ENCODE measurements at places on chromosomes 5 and 9.

DNA sequence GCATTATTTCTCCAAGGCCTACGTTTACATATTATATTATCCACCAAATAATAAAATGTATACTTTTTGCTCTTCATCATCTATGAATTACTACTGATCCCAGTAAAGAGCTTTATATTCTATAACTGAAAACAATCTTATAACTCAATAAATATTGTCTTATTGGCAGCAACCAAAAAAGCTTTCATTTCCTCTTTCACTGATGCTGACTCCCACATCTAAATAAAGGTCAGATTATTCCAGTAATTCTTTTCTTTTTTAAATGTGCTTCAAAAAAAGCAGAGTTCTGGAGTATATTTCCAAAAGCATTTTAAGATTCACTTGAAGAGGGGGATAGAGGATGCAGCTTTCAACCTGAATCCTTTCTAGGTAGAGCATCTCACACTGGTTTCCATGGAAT, 75.3 kb upstream of the NR4A3 start:
- no peak for DNase-seq

DNA sequence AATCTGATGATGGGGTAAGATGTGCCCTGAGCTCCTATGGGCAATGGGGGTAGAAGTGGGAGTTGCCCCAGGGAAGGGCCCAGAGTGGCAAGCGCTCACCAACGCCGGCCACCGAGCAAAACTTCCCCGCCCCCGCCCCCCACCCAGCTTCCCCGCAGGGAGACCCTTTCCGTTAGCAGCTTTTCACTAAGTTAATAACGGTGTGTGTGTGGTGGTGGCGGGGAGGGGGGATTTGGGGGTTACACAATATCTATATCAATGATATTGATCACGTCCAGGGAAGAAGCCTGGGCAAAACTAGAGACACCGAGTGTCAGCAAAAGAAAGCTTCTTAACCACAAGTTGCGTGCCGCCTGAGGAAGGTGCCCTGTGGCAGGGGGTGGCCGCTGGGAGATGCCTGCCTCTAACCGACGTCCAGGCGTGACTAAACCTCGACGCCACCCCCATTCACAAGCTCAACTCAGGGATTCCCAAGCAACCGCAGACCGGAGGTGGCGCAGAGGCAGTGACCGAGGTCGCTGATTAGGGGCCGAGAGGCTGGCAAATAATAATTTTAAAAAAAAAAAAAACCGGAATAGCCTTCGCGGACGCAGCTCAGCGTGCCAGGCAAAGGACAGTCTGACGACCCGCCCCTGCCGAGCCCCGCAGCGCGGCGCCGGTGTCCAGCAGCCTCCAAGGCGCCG, 222.6 kb downstream of the MEF2C start:
- no peak for DNase-seq

GRCh38 chr5:149363936-149364335, 6.1 kb downstream of the PCYOX1L start:
- no peak for DNase-seq

DNA sequence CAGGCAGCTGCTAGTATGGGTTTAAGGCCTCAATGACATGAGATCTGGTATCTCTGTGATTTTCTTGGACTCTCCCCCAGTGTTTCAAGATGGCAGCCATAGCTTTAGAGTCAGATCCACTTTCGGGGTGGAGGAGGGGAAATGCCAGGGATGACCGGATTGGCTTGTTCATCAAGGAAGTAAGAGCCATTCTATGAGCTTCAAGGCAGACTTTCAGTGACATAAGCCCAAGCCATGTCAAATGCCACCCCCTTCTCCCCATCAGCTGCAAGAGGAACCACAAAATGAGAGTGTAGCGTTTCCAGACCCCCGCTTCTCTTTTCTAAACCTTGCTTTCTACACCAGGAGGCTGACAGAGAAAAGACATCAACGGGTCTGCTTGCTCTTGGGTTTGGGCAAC, 271.8 kb downstream of the PSAT1 start:
- no peak for DNase-seq

- DNase-seq, result peak; percentile 31
Measured at GRCh38 chr9:13410566-13411031, 131.1 kb upstream of the MPDZ start.

DNA sequence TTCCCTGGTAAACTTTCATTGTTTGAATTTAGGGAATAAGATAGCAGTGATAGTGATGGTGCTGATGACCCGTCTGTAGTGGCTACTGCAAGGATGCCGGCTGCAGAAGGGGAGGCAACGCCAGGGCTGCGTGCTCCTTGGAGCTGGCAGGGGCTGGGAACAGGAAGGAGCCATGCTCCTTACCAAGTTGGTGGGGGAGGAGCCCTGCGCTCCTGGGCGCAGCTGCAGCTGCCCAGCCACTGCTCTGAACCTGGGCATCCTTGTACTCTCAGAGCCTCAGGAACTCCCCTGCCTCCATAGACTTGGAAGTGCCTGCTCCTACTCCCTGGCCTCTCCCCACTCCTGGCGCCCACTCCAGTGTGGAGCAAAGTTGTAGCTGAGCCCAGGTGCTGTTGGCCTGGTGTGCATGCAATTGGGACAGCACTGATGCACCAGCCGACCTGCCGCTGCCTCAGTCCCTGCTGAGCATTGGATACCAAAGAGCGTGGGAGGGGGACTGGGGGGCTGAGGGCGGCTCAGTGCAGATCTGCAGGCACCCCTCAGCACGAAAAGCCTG, 585.1 kb upstream of the FAM174A start:
- DNase-seq, result no peak

- no peak for DNase-seq
Measured at GRCh38 chr9:11192993-11193392, 580.2 kb upstream of the PTPRD start.

DNA sequence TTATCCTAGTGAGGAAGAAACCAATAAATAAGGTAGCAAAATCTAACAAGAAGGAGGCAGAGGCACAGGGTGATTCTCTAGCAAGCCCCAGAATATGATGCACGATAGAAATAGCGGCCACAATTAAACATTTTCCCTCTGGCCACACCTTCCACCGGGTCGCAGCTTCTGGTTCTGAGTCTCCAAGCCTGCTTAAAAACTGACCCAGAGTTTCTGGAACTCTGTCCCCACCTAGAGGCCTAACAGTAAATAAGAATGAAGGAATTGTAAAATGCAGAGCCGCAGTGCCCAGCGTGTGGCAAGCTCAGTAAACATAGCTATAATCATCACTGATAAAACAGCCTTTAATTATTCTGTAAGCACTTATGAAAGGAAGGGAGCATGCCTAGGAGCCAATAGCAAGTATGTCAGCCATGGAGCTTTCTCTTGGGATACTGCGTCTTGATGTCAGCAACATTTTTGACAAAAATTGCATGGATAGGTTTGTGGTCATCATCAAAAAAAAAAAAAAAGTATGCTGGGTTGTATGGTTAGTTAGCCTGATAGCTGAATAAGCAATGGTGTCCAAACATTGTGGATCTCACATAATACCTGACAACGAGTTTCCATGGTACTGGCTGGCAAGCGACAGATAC, 465.5 kb downstream of the DNAH5 start:
- no peak for DNase-seq

DNA sequence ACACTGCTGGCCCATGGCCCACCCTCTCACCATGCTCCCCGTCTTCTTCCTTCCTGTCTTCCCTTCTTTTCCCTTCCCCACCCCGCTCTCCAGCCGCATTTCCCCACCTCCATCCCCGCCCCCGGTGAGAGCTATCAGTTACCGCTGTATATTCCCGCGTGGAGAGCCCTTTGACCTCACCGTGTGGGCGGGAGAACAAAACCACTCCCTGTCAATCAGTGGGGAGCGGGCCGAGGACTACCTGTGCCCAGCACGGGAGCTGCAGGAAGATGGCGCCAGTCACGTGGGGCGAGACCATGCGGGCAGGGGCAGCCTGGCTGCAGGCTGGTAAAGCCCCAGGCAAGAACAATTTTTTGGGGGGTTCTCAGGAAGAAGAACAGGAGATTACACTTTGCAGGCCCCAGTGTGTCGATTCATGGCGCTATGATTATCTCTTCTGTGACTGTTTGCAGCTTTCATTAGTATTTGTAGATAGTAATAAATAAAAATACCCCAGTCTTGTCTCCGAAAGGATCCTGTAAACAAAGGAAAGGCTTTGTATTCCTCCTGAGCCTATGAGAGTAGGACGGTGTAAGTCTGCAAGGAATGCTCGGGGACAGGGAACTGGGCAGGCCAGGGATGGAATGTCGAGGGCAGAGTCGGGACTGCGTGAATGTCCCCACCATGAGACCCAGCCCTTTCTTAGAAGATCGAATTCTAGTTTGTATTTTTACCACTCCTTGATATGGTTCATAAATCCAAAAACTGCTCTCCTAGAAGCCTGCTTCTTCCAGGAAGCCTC, 14.8 kb upstream of the DMRT1 start:
- DNase-seq, result no peak

- no peak for DNase-seq
Measured at GRCh38 chr9:4738866-4739586, 2.0 kb downstream of the AK3 start.

GRCh38 chr5:42285230-42285629, 138.0 kb upstream of the GHR start:
- no peak for DNase-seq

- DNase-seq, result peak; percentile 61
Measured at GRCh38 chr9:5529683-5530221, 19.4 kb downstream of the PDCD1LG2 start.

DNA sequence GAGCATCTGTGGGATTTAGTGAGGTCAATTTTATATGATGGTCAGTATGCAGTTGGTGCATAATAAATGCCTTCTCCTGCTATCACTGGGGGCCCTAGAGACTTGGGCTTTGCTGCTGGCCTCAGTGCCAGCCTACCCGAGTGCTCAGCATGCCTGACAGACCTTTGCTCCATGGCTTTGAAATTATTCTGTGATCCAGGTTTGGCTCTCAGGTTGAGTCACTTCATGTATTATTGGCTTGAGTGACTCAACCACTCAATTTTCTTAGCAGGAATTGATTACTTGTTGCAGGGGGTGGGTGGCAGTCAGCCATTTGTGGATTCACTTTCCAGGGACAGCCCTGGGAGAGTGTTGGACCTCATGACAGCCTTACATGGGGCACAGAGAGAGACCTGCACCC, 13.5 kb downstream of the SLC25A48 start:
- DNase-seq, result no peak

- no peak for DNase-seq
Measured at GRCh38 chr5:67000794-67001475, 195.7 kb downstream of the CD180 start.

- peak; percentile 79 for DNase-seq
Measured at GRCh38 chr5:177447611-177448243, 1.1 kb downstream of the PRR7 start.

DNA sequence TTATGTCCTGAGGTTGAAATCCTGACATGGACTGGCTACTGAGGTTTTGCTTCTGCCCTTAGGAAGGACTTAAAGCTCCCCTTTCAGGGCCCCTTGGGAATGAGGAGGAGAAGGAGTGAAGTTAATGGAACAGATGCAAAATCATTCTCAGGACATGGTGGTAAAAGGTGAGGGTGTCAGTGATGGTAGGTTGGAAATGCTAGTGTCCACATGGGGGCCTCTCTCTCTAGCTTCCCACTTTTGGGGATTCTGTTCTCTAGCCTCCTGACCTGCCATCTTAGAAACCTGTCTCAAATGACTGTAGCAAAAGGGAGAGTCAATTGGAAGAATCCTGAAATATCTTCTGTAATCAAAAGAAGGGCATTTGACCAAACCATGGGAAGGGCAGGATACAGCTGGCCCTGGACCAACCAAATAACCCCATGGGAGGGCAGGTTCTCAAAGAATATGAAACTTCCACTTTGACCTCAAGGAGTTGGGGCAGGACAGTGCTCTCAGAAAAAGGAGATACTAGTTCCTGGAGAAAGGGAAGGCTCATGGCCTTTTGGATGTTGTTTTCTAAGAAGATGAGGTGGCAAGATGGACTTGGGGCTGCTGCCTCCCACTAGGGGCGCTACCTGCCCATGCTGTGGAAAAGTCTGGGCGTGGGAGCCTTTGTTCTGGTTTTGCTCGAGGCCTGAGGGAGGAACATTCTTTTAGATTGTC, 21.2 kb upstream of the MLANA start:
- no peak for DNase-seq

GRCh38 chr5:167716126-167716775, 575.2 kb upstream of the WWC1 start:
- DNase-seq, result no peak

DNA sequence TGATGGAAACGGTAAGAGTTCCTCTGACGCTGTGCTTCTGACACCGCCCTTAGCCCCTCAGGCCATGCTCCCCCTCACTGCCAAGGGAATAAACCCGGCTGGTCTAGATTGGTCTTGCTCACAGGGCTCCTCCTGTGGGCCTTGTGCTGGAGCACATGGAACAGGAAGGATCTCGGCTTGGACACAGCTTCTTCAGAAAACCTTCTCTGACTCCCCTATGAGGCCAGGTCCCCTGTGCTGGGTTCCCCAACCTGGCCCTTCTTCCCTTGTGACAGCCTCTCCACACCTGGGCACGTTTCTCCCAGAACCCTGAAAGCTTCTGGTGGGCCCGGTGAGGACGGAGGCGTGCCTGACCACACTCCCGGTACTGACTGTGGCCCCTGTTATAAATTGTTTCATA, 8.2 kb downstream of the SPATA31E1 start:
- no peak for DNase-seq

GRCh38 chr5:56350597-56351170, 117.6 kb upstream of the ANKRD55 start:
- peak; percentile 95 for DNase-seq

- DNase-seq, result no peak
Measured at GRCh38 chr9:119802133-119802532, 432.9 kb upstream of the BRINP1 start.

DNA sequence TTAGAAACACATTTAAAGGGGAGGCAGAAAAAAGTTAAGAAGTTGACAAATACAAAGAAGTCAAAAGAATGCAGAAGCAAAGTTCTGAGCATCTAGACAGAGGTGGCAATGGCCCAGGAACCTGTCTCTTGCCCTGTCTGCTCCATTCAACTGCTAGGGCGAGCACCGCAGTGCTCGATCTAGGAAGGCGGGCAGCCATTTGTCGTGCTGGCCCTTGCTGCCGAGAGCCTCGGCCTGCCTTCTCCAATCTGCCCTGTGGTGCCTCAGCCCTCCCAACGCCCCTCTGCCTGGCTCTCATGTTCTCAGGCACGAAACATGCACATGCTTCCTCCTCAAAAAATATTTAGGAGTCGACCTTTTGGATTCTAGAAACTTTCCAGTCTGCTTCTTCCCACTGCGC, 42.2 kb downstream of the DDX31 start:
- no peak for DNase-seq

DNA sequence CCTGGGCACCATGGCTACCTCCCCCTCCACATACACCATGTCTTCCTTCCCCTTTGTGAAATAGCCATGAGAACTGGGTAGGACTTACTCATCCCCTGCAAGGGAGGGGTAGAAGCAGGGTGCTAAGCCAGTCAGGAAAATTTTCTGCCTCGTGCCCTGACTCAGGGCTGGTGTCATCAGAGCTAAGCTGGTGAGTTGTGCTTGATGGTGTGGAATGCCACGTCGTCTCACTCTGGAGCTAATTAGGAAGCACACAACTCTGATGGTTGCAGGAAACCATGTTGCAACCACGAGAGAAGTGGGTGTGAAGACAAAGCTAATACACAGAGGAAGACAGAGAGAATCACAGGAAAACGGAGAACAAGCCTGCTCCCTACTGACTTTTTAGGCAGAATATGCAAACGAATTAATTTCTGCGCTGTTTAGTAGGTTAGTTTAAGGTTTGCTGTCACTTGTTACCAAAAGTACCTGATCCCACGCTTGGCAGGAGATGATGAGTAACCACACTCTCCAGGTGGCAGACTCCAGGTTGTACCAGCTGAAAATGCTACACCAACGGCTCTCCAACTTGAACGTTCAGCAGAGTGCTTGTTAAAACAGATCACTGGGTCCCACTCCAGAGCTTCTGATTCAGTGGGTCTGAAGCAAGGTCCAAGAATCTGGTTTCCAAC, 54.5 kb downstream of the STK10 start:
- peak; percentile 94 for DNase-seq
